Activated T-helper 1 cell treated with Interleukin-2 at 50 U/mL for 16 hours (primary cell): ENCODE measurements at places on chromosomes 5 and 9.

- DNase-seq: no peak
These were observed 24.5 kb upstream of the PDZD2 start for GRCh38 chr5:31614151-31615020.

- DNase-seq: no peak
These were observed 39.7 kb upstream of the GABRP start for GRCh38 chr5:170743876-170744212.

- no peak for DNase-seq
These were observed 67.4 kb upstream of the PRRC1 start for GRCh38 chr5:127450046-127450445.

- no peak for DNase-seq
These were observed 23.2 kb upstream of the RFK start for GRCh38 chr9:76417394-76417793.

GRCh38 chr5:147576646-147577535 lies 67.0 kb upstream of the DPYSL3 start:
- DNase-seq: no peak

DNA sequence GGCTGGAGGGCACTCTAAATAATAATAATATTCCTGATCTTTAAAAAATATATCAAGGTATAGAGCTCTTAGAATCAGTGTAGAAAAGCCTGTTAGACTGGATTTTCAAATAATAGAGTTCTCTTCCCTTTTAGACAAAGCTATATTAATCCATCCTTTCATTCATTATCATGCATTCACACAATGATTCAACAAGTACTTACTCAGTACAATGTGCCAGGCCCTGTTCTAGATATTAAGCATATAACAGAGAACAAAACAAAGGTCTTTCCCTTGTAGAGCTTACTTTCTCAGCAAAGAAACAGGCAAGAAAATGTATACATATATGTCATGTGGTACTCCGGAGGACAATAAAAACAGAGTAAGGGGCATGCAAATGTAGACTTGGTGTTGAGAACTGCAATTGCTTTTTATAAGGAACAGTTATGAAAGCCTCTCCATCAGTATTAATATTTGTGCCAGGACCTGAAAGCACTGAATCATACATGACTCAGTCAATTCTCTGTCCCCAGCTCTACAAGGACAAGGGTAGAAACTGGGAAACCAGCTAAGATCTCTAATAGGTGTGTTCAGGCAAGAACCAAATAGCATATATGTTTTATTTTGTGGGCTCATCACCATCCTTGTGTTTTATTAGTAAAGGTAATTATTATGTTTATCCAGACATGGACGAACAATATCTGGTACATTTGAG lies 72.2 kb downstream of the PIP5K1B start:
- DNase-seq: no peak

GRCh38 chr9:129688285-129689043 lies 23.0 kb downstream of the PRRX2 start:
- no peak for DNase-seq

- DNase-seq: no peak
These were observed 166.2 kb downstream of the AUH start for GRCh38 chr9:91195372-91196012.

DNA sequence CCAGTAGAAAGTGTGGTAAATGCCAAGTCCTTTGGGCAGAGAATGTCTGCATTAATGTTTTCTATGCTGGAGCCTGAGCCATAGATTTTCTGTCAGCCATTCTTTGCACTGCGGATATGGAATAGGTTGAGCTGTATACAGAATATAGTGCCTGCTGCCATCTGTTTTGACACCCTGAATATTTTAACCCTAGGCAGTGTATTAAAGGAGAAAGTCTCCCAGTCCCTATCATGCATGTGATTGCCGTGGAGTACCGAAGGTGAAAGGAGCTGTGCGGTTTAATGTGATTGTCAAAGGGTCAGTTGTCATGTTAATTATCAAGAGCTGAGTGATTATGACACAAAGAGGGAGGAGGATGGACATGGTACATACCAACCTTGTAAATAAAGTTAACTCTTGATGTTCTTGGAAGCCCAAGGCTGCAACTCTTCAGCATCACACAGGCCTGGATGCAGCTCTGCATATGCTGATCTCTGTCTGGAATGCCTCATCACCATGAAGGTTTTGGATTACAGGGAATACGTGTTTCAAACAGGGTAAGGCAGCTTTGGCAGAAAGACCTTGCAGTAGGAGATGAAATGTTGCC lies 247.1 kb upstream of the ELAVL2 start:
- DNase-seq: no peak

DNA sequence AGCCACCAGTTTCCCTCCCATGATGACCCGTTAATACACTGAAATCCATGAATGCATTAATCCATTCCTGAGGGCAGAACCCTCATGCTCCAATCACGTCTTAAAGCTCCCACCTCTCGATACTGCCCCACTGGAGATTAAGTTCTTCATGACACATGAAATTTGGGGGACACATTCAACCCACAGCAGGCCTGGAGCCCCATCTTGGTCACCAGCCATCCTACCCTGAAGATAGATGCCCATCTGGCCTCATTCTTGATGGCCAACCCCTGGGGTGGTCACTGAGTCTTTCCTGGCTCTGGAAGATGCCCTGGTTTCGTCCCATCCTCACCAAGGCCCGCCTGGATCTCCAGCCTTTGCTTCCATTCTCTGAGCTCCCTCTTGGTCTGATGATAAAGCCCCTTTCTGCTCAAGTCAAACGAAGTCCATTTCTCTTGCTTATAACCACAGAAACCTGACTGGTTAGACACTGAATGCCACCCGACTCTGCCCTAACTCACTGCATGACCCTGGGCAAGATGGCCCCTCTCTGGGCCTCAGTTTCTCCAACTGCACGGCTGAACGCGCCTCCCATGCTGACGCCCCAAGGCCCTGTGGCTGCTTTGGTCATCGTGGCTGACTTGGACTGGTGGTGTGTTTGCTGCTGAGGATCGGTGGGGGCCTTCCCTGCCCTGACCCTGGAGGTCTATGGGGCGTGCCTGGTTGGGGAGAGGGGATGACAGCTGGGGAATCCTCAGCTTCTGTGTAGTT lies 138.4 kb upstream of the IER5L start:
- DNase-seq: no peak

GRCh38 chr5:26003966-26004365 lies 1034.4 kb downstream of the CDH9 start:
- DNase-seq: no peak

- no peak for DNase-seq
These were observed 33.3 kb downstream of the ZNF618 start for GRCh38 chr9:113909421-113909820.

DNA sequence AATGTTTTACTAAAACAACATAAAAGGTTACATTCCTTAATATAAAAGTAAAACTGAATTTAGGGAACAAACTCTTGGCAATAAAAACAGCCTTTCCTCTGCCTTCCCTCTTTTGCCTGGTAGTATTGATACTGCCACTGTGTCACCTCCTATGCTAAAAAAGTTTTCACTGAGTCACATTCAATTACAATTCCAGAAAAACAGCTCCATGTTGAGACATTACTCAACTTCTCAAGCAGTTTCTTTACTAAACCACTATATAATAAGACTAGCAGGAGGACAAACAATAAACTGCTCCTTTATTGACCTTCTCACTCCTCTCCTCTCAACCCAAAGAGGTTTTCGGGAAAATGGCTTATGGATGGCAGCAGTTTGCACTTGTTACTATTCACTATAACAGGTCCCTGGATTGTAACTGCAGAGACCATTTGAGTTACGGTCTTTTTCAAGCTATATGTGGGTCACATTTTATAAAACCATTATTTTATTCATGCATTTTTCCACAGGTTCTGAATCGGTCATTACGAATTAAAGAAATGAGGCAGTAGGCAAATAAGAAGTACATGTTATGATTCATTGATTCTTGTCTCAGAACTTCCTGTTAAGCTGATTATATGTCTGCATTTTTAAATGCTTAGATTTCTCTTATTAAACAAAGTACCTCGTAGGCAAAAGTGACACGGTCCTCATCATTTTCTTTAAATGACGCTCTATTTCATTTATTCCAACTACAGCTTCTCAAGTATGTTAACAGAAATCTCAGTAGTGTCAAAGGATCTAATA lies 2.1 kb downstream of the ZDHHC21 start:
- DNase-seq: no peak

DNA sequence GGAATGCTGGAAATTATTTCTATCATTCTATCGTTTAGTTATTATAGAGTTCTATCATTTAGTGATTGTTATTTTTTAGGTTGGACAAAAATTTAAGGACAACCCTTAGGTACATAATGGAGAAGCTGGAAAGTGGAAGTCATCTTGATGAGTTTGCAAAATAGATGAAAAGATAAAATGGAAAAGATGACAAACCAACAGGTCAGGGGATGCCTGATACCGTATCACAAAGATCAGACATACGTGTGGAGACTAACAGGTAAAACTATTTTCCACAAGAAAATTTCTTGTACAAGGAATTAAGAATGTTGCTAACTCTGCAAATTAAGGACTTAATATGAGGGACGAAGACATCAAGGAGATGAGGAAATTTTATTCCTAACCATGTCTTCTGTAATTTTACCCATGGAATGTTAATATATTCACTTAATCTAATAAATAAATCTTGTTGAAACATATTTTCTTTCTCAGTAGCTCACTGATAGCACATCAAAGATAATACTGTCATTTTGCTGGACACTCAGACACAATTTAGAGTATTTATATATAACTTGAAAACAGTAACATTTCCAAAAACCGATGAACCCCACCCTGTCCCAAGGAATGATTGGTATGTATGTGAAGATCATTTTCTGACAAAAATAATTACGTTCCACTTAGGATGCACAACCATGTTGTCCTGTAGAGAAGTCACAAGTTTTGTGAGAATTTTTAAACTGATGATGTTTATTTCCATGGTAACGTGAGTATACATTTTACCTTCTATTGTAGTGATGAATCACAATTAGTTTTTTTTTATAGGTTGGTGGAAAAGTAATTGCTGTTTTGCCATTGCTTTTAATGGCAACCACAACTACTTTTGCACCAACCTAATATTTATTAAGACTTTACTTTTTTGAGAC lies 2.6 kb downstream of the LURAP1L start:
- DNase-seq: no peak

DNA sequence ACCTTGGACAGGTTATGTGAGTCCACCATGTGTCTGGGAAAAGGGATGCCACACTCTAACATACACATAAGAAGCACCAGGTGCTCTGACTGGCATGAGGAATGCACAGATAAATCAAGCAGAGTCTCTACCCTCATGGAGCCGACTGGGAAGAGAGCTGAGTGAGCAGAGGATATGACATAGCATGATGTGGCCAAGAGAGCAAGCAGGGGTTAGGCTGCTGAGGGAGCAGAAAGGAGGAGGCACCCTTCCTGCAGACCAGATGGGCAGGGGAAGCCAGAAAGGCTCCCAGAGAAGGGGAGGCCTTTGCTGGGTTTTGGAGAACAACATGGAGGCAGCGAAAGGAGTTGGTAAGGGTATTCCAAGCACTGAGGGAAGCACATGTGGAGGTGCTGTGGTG lies 223.1 kb downstream of the GNA14 start:
- no peak for DNase-seq

DNA sequence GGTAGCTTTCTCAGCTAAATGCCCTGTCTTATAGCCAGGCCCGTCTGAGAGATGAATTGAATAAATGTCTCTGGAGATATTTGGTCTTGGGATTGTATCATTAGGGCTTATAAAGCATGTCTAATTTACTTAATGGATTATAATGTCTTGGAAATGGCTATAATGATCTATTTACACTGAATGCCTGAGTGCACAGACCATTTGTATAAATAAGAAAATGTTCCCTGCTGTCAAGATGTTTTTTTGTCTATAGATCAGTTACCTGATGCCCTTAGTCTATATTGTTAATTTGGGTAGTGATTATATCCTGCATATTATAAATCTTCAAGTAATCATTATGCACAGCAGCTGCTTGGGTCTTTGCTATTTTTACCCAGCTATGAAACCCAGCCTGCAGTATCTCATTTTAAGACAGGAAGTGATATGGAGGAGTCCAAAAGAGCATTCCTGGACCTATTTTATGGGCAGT lies 112.9 kb upstream of the ACTBL2 start:
- DNase-seq: no peak

DNA sequence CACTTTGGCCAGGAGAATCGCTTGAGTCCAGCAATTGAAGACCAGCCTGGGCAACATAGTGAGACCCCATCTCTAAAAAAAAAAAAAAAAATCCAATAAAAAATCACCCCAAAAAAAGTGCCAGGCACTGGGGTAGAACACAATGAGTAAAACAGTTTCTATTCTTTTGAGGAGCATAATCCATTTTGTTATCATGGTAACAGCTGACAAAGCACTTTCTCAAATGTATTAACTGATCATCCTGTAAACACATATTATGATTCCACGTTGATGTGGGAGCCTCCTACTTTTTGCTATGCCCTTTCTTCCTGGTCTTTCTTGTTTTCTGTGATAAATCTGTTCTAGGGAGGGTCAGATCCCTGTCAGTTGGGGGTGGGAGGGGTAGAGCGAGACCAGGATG lies 20.7 kb upstream of the FAM13B start:
- DNase-seq: no peak

- no peak for DNase-seq
These were observed 42.8 kb upstream of the PARP8 start for GRCh38 chr5:50623666-50624065.

DNA sequence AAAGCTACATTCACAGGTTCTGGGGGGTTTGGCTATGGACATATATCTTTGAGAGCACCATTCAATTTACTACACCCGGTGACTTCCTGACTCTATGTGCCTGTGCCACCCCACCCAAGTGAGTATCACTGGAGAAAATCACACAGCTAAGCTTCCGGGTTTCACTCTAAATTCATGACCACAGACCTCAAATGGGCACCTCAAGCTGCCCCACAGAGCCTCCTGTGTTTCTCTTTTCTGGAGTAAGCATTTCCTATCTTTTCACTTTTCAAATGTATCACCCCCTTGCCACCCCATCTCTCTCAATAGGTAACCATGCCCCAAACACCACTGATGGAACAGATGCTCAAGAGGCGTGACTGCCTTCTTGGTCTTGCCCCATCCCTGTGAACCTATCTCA lies 49.2 kb upstream of the NEK6 start:
- no peak for DNase-seq

DNA sequence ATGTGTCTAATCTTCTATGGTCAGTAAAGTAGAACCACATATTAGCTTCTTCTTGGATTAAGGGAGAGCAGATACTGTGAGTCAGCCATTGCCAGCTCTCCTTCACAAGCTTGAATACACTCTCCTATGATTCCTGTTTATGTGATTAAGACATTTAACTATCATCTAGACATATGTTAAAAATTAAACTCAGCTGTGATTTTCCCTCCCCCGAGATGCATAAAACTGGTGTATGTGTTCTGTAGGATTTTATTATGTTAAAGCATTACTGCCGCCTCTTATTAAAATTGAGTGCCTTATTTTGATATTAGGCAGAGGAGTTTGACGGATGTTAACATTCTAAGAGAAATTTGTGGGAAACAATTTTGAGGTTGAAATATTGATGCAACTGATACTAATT lies 114.6 kb downstream of the ACTBL2 start:
- DNase-seq: no peak

- DNase-seq: no peak
These were observed 284.5 kb upstream of the PTGER4 start for GRCh38 chr5:40395251-40395650.

GRCh38 chr5:111585291-111585690 lies 73.0 kb upstream of the STARD4 start:
- DNase-seq: no peak
